HTR-8/SVneo (cell line): ENCODE measurements at places on chromosomes 1 and 21.

DNA sequence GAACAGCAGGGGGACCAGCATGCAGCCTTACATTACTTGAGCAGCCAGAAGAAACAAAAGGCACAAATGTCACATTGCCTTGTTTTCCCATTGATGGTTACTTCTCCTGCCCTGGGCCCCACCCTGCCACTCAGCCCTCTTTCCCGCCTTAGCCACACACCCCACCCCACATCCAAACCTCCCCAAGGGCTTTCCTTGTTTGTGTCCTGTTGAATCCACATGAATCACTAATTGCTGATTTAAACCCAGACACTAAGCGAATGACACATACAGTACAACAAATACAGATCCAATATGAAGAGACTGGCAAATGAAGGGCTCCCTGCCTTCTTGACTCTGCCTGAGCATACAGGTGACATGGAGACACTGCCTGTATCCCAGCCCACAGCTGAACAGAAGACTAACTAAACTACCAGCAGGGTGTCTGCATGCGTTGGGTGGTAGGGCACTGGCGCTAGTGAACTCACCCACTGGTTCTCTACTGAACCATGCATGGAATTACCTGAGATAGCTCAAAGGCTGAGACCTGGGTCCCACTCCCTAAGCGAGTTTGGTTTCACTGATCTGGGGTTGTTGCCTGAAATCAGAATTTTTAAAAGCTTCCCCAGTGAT lies 3.1 kb downstream of the IGSF3 start:
- DNase-seq = no peak

GRCh38 chr1:9326596-9326995 lies 33.9 kb downstream of the SPSB1 start:
- no peak for DNase-seq

DNA sequence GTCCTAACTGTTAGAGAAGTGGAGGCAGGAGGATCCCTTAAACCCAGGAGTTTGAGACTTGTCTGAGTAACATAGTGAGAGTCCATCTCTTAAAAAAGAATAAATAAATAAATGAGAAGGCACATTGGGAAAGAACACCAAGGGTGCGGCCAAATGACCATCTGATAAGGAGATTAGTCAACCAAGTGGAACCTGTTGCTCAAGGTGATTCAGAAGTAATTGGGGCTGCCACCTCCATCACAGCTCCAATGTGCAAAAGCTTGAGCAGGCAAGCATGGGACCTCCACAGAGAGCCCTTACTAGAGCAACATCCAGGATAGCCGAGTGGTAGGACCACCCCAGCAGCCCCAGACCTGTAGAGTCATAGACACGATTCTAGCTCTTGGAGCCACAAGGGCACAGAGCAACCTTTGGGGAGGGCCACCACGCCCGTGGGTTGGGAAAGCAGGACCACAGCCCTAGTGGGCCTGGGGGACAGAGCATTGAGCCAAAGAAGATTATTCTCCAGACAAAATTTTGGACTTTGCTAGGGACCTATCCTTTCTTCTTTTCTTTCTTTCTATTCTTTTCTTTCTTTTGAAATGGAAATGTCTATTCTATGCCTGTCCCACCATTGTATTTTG lies 40.9 kb downstream of the KCNK1 start:
- no peak for DNase-seq

- DNase-seq = no peak
These were observed 28.7 kb downstream of the RCSD1 start for GRCh38 chr1:167658574-167659328.

GRCh38 chr1:215052256-215053015 lies 30.1 kb upstream of the KCNK2 start:
- no peak for DNase-seq

DNA sequence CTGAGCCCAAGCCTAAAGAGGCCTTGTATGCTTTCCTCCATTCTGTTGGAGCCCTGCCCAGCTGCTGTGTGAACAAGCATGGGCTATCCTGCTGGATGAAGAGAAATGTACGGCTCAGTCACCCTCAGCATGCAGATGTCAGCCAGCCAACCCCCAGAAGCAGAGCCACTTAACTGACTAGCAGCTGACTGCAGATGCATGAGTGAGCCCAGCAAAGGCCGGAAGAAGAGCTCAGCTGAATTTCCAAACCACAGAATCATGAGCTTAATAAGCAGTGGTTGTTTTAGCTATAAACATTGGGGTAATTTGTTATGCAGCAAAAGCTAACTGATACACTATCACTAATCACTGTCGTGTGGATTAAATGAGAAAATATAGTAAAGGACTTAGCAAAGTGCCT lies 39.0 kb downstream of the FOXO6 start:
- no peak for DNase-seq

DNA sequence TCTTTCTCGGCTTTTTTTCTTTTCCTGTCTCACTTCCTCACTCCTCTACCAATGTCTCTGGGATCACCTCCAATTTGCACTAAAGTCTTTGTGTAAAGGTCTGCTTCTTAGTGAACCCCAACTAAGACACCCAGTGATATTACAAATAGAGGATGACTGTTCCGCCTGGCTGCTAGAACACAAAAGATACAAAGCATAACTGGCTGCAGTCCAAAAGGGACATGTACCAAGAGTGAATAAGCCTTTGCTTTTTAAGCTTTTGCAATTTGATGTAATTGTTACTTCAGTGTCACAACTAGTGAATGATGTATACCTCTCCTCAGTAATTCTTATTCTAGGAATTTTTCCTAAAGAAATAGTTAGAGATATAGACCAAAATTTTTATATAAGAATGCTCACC lies 82.8 kb upstream of the BEND5 start:
- DNase-seq = no peak

- DNase-seq = no peak
These were observed 19.2 kb downstream of the CTPS1 start for GRCh38 chr1:40998668-40999067.

DNA sequence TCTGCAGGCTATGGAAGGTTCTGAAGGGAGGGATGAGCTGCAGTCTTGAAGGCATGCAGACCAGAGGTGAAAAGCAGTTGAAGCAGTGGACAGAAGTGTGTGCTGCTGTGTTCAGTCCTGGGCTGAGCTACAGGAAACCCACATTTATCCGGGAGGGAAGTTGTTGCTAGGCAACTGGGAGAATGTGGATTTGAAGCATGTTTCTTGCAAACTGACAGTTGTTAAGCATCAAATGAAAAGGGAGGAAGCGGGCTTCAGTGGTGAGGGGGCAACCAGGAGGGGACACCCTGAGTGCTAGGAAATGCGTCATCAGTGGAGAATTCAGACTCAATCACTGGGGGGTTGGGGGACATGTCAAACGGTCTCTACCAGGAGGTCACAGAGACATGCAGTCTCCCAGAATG lies 28.7 kb downstream of the ABCA4 start:
- peak; percentile 61 for DNase-seq

DNA sequence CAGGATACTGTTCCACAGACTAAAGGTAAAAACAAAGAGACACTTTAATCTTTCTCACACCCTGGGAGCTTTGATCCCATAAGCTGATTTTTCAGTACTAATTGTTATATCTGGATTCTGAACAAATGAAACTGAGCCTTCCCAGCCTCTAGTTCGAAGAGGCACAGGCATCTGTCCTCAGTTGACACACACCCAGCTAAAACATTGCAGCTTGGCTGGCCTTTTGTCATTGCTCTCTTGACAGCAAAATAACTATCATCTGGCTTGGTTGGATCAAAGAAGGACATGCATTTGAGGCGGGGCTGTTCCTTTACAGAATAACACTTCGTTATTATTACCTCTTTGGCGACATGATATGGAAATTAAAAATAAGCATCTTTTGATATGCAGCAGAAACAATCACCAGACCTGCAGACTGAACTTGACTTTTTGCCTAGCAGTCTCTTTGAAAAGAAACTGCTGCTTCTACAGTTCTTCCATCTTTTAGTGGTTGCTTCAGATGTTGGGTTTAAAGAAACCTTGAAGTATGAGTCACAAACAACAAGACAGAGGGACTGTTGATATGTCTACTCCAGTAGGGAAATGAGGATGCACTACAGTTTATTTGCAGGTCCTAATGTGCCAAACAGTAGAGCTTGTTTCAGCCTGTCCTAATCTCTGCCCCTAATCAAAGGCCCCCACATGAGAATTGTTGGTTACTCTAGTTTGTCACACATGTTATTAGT lies 166.5 kb downstream of the TPR start:
- no peak for DNase-seq

GRCh38 chr1:60866917-60867531 lies 215.3 kb upstream of the NFIA start:
- no peak for DNase-seq

DNA sequence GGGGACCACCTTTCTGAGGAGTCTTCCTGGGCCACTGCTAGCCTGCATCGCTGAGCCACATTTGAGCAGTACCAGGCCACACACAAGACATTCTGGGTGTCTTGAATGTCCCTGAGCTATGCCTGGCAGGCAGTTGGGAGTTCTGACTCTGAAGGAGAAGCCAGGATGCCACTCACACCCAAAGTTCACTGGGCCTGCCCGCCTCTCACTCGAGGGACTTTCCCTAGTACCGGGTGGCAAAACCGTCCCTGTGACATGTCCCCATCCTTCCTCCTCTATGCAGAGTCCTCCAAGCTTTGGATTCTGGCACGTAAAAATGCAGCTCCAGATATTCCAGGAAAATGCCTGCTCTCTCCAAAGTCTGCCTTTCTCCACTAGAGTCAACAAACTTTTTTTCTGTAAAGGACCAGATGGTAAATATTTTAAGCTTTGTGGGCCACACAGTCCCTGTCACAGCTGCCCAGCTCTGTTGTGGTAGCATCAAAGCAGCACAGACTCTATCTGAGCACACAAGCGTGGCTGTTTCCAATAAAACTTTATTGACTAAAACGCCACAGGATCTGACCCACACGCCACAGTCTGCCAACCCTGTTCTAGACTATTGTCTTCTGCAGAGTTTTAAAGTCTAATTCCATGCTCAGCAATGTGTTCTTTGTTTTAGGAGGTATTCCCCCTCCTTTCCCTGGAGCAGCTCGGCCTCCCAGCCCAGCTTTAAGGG lies 19.2 kb upstream of the GUCA2B start:
- DNase-seq = no peak

GRCh38 chr1:211210965-211211364 lies 48.2 kb upstream of the RCOR3 start:
- DNase-seq = no peak

- DNase-seq = peak; percentile 5
These were observed 193.3 kb upstream of the SNX7 start for GRCh38 chr1:98468111-98468717.

DNA sequence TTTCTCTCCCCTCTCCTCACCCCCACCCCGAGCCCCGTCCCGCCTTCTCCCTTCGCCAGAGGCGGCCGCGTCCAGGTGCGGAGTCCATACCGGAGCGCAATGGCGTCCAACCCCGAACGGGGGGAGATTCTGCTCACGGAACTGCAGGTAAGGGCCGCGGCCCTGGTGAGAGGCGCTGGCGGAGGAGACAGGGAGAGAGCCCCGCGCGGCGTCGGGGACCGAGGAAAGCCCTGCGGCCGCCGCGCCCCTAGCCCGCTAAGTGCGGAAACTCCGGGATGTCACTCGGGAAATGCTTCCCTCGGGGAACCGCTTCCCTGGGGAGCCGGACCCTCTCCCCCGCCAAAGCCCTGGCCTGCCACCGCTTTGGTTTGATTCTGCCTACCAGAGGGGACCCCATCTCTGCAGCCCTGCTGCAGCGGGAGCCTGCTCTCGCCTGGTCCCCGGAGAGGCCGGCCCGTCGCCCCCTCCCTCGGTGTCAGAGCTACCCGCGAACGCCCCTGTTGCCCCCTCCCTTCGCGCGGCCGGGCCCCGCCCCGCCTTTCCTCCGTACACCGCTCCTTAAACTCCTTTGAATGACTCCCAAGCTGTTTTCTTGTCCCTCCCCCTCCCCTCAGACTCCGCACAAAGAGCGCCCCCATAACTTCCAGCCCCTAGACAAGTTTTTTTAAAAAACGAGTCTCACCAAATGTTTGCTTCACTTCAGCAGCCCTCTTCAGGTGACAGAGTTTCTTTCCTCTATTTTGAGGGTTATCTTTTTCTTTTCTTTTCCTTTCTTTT lies 597 bp downstream of the PKN2 start:
- DNase-seq = peak; percentile 39

DNA sequence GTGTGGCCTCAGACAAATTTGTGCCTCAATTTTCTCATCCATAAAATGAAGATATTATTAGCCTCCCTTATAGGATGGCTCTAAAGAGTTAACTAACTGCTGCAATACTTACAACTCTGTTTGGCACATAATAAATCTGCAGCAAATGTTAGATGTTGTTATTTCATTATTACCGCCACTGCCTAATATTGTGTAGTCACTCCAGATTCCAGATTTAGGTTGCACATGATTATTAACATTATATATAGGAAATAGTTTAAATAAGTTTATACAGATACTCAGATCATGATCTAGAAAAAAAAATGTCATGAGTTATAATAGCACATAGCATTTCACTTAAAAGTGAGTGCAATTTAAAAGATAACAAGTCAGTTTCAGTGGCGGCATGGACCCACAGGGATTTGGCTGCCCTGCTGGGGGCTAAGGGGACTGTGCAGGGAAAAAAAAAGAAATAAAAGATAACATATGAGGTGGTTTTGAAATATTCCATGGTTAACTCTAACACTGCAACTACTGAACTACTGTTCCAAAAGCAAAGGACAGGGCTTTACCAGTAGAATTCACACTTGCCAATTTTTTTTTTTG lies 170.4 kb downstream of the TGFBR3 start:
- DNase-seq = no peak

GRCh38 chr21:46065215-46065913 lies 32.5 kb upstream of the COL6A2 start:
- DNase-seq = no peak

DNA sequence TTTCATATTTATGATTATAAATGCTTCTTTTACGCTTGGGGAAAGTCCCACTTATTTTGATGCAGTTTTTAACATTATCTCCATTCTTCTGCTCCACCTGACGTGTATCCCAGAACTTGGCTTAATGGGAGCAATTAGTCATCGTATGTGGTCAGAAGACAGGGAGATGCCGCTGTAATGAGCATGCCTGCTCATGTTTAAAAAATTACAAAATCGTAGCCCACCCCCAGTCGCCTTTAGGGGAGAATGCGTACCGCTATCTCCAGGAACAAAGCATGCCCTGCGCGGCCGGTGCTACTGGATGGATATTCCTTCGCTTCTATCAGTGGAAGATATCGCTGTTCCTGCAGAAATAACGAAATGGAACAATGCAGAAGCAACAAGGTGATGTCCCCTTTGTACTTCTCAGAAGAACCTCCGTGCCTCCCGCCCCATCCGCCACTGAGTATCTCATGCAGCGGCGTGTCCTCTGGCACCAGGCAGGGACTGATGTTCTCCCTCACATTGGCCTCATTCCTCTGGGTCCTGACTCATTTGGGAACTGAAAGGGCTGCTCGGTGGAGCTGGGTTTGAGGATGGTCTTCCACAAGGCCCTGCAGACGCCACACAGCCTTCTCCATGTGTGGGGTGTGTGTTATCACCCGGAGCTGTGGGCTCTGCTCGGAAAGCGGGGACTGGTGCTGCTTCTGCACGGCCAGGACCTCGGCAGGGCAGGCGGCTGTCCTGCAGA lies 116.3 kb upstream of the COL6A1 start:
- DNase-seq = peak; percentile 74
